ENCODE measurements at places on chromosomes 5 and 9.
A peak's percentile ranks its signal among the peaks of the same experiment; 100 is the strongest.

- peak; percentile 3 for DNase-seq
Measured at GRCh38 chr5:40223884-40224402, 455.8 kb upstream of the PTGER4 start.

DNA sequence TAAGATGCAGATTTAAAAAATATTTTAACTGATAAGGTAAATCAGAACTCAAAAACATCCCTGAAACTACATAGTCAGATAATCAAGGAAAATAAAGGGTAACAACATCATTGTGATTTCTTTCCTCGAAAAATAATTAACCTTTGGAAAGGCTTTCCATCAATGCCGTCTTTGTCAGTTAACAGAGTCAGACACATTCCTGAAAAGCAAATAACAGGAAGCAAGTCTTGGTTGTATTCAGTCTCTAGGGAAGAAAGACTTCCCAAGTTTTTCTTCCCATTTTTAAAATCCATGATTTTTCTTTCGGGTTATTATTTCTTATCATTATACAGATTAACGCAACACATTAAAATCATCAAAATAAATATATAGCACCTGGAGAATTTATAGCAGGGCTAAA is 256.4 kb upstream of the CDH6 start:
- no peak for DNase-seq

GRCh38 chr5:57311251-57311650 is 137.4 kb downstream of the GPBP1 start:
- no peak for DNase-seq

- DNase-seq: no peak
Measured at GRCh38 chr5:171494452-171495121, 75.1 kb downstream of the FGF18 start.

DNA sequence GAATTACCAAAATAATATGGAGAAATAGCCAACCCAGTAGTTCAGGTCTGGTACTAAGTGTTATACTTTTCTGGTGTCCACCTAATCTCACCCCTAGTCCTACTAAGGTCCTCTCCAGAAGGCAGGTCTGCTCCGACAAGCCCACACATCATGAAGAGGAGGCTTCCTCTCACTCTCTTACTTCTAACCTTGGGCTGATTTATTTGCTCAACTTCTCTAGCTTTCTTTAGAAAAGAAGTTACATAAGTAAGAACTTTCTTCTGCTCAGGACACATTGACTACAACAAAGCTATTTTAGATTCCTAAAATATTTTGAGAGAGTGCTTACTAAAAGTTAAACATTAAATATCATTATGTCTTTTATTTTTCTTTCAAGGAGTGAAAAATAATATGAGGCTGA is 329.7 kb upstream of the NREP start:
- DNase-seq: no peak

DNA sequence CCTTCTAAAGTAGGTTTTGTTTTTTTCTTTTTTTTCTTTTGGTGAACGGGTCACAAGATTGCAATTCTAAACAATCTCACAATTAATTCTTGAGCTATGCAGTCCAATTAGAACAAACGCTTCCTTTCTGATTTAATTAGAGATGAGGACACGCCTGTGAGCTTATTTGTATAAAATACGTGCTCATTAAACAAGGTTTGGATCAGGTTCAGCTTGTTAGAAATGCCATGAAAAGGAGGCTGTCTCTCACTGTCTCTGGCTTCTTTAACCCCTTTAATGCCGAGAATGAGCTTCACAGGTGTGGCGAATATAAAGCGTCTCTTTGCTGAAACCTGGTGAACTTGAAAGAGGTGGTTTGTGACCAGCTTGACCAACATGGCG is 191.8 kb downstream of the GAS1 start:
- DNase-seq: no peak

DNA sequence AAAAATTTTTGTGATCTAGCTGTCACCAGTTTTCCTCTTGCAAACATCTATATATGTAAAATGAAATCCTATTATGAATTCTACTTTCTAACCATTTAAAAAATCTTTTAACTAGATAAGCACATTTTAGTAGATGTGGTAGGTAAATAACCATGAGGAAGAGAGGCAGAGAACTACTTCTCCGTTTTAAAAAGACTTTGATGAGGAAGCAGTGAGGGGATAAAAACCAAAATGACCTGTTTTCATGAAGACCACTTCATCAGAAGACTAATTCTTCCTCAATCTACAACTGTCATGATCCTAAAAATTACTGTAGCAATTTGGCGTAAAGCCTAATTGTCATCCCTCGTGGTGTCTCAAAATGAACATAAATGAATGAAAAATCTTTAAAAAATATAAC is 15.7 kb upstream of the ERBIN start:
- no peak for DNase-seq

DNA sequence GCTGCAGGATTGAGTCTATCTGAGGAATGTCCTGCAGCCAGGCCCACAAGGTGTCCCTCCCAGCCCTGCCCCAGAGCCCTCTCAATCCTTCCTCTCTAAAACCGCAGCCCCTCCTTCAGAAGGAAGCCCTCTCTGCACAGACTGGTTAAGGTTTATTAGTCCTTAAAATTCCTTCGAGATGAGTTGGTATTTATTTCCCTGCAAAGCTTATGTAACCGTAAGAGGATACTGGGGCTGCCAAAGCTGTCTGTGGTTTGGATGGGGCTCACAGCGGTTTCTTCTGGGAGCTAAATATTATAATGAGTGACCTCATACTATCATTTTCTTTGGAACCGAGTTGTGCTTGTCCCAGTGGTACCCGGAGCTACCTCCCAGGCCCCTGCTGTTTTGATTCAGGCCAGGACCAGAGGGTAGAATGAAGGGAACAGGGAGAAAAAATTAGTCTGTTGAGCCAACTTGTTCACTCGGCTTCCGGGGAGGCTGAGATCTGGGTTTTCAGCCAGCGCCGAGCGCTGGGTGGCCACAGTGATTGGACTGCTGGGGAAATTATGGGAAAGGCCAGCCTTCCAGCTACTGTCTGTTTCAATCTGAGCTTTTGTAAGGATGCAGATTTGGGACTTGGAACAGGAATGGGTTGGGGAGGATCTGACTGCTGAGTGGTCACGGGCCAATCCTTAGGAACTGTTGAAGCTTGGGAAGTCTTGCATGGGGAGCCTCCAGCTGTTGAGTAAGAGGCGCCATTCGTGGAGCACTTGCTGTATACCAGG is 107.5 kb downstream of the NDFIP1 start:
- DNase-seq: no peak

DNA sequence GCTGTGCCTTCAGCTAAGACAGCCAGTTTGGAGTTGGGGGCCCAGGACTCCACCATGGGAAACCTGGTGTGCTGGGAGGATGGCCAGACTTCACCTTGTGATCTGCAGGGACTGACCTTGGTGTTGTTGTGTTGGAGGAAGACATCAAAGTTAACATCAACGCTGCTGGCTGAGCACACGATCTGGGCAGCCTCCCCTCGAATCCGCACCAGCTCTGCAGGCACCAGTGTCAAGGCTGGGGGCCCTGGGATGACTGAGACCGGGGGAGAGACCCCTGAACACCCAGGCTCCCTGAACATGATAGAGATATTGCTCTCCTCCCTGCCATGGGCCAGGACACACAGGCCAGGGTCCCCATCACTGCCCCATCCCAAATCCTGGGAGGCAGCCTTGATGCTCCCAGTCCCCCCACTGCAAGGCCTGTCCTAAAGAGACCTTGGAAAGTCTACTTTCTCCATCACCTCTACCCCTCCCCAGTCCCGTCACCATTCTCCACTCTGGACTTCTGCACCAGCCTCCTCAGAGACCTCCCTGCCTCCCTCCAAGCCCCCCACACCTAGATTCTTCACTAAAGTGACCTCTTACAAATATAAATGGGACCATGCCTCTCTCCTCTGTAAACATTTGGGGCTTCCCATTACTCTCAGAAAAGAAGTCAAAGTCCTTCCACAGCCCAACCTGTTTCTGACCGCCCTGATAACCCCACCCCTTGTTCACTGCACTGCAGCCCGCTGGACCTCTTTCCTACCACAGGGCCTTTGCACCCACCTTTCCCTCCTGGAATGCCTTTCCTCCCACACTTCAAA is 8.2 kb downstream of the CSF1R start:
- DNase-seq: peak; percentile 3
